ENCODE measurements at places on chromosomes 1 and 21.

DNA sequence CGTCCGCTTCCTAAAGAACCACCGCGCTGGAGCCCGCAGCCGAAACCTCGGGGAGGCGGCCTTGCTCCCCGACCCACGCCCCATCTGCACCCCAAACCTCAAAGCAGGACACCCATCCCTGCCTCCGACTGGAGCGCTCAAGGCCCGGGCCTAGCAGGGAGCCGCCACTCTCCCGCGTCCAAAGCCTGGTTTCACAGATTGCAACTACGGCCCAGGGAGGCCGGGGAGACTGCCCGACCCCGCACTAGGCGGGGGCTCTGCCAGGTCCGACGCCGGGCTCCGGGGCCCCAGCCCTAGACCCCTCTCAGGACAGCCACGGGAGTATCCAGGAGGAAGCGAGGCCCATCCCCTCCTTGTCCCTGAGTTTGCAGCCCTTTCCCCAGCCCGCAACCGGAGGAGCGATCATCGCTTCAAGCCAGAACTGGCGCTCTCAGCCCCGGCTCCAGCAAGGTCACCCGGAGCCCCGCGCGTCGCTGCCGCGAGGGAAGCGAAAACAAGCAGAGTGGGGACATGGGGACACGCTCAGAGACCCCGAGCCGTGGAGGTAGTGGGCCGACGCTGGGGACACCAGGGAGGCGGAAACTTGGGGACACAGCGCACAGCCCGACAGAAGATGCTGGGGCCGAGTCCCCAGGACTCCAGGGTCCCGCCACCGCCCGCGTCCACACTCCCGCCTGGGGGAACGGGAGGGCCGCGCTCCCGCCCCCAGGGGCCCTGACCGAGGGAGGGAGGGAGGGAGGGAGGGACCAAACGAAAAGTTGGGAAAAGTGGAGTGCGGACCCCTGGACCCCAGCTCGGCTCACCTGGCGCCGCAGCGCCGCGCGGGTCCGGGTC, 433 bp downstream of the TMEM200B start:
- peak; percentile 44 for DNase-seq

GRCh38 chr1:94998114-94998513, 71.2 kb upstream of the CNN3 start:
- no peak for DNase-seq

DNA sequence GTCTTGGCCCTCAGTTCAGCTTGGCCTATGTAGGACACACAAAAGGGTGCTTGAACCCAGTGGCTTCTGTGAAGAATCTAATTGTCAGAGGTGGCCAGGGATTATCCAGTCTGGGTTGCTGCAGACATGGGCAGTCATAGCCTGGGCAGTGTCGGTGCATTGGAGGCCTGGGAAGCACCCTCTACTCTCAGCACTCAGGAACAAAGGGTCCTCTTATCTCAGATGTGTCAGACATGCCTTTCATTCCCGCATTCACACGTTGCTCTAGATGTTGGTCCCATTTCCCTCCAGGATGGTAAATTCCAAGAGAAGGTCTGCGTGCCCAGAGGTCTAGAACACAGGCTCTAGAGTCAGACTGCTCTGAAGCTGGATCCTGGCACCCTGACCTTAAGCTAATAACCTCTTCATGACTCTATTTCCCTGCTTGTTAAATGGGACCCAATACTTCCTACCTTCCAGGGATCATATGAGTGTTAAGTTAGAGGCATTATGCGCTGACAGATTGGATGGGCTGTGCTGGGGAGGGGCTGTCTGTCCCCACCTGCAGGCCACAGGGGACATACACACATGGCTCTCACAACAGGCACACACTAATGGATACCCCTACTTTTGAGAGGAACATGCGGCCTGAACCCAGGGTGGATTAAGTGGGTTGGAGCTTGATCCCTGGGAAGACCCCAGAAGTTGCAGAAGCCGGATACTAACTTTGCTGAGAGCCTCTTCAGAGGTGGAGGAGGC, 16.5 kb upstream of the EDN2 start:
- peak; percentile 62 for DNase-seq

DNA sequence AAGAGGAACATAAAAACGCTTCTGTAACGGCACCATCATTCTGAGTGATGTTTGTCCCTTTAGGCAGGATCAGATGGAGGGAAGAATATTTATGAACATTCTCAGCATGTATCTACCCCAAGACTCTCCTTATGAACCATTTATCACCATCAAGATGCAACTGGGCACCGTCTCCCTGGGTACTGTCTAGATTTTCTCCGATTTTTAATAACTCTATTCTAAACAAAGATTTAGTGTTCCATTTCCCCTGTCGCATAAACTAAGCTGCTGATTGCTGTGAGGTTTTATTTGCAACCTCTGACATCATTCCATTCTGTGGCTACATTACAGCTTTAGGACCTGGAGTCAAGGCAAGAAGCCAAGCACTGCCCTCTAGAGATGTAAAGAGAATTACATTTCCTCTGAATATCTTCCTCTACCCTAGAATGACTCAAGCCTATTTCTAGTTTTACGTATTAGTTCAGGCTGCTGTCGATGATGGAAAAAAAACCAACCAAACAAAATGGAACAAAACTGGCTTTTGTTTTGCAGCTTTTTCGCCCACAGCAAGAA, 130.1 kb upstream of the MAP1LC3C start:
- peak; percentile 18 for DNase-seq

- DNase-seq, result no peak
These were observed 37.0 kb upstream of the PARP1 start for GRCh38 chr1:226444901-226445300.

DNA sequence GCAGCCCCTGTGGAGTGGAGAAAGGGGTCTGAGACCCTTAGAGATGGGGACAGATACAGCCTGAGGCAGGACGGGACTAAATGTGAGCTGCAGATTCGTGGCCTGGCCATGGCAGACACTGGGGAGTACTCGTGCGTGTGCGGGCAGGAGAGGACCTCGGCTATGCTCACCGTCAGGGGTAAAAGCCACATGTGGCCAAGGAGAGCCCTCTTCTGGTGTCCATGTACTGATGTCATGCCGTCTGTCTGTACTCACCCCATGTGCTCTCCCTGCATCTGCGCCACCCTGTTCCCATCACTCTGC, 84.7 kb downstream of the OBSCN start:
- DNase-seq, result no peak

DNA sequence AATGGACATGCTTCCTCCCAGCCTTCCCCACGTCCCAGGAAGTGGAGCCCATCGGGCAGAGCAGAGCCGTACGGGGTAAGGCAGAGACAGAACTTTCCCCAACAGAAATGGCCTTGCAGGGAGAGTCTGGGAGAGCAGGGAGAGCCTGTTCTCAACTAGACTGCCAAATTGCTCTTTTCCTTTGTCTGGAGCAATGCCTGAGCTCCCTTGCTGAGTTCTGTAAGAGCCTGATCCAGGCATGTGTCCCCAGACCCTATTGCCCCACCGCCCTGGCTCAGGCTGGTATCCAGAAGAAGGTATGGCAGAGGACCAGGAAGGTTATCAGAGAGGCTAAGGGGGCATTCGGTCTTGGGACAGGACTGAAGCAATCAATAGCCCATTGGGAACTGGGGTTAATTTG, 79.9 kb downstream of the TMEM53 start:
- no peak for DNase-seq

DNA sequence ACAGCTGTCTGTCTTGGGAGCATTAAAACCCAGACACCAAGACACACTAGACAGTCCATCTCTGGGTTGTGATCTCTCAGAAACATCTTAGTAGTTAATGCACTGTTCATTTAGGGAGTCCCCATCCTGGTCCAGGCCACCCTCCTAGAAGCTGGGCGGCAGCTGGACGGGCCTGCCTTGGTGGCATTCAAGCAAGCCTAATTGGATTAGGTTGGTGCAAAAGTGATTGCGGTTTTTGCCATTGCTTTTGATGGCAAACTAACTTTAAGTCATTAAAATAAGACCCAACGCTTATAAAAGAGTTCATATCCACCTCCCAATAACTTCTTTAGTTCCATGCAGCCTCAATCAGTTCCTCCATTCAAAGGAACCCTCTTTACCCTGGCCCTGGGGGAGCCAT, 21.7 kb downstream of the ATP5PO start:
- DNase-seq, result no peak

DNA sequence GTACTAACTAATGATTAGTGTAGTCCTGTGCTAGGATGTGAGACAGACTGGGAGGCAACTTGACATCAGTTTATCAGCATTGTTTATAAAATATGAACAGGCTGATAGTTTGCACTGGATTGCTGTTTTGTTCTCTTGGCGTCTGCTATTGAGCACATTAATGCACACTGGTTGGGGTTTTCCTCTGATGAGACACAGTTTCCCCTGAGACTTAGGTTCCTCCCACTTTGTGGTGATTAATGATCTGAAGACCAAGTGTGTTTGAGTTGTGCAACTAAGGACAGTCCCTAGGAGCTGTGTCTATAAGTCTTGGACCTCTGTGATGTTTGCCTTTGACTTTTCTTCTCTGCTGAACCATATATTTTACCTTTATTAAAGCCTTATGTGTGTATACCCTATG, 1015.4 kb downstream of the AMY1C start:
- DNase-seq, result peak; percentile 25

- DNase-seq, result no peak
These were observed 4.6 kb upstream of the UMODL1 start for GRCh38 chr21:42066521-42066920.

DNA sequence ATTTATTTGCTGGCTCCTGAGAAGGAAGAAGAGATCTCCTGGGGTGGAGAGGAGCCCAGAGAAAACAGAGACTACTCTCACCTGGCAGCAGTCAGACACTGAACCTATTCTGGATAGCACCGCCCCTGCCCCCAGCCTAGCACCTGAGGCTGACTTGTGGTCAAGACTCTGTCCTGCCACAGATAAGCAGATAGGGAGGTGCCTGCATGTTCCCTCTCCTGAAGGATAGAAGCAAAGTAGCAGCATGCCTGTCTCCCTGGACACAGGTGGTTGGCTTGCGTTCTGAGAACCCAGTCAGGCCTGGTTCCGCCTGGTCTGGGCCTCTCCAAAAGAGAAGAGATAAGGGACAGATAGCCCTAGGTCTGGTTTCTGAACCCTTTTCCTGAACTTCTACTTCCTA, 1.3 kb upstream of the EFNA3 start:
- no peak for DNase-seq

GRCh38 chr1:219333626-219334025, 159.9 kb downstream of the LYPLAL1 start:
- no peak for DNase-seq

GRCh38 chr1:227586733-227587132, 23.4 kb downstream of the ZNF678 start:
- DNase-seq, result no peak

GRCh38 chr1:41616563-41616962, 132.1 kb upstream of the EDN2 start:
- DNase-seq, result no peak

GRCh38 chr21:37437376-37438080, 71.0 kb downstream of the DYRK1A start:
- no peak for DNase-seq

DNA sequence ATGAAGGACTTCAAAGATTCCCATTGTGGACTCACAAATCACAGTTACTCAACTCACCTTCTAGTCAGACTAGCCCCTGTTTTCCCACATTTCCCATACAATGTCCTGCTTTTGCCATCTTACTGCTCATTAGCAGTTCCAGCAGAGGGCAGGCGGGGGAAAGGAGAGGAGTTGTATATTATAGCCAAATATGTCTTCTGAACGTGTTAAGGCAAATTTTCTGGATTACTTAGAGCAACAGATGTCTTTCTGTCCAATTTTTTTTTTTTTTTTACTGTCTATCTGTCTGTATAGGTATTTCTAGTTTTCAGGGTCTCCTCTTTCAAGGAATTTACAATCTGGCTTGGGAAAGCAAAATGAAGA, 29.9 kb upstream of the DDAH1 start:
- peak; percentile 70 for DNase-seq

DNA sequence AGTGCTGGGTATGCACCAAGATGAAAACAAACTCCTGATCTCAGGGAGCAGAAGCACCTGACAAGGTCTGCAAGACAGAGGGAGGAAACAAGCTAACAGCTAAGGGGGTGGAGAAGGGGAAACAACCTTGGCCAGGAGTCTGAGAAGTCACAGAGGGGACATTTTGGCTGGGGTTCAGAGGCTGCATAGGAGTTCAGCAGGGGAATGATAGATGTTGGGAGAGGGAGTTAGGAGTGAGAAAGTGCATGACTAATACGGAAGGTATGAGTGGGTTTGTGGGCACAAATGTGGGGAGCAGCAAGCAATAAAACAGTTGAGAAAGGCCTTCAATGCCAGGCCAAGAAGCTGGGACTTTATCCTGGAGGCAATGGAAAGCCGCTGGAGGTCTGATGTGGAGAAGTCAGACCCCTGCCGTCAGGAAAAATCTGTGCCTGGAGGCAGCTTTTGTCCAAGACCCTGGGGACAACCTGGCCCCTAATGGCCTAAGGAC, 16.4 kb downstream of the EPHA2 start:
- DNase-seq, result peak; percentile 84

- no peak for DNase-seq
These were observed 198.4 kb downstream of the USP25 start for GRCh38 chr21:15928196-15928595.

DNA sequence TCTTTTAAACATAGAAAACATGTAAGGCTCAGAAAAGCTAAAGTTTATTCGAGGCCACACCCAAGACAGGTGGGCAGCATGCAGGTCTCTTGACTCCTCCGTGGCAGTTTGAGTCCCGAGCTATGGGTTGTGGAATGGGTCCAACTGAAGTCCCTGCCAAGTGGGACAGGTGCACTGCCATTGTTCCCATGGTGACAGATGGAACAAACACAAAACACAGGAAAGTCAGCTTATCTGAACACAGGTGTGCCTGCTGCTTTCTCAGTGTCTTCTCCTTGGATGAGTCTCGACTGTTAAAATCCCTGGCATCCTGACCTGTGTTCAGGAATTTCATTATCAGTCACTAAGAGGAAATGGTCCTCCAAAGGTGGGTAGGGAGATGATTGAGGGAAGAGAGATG, 99.0 kb upstream of the RAB4A start:
- DNase-seq, result no peak

- no peak for DNase-seq
These were observed 286.0 kb upstream of the DEPDC1 start for GRCh38 chr1:68782890-68783289.

GRCh38 chr1:109488201-109488600, 4.5 kb downstream of the ATXN7L2 start:
- DNase-seq, result no peak

DNA sequence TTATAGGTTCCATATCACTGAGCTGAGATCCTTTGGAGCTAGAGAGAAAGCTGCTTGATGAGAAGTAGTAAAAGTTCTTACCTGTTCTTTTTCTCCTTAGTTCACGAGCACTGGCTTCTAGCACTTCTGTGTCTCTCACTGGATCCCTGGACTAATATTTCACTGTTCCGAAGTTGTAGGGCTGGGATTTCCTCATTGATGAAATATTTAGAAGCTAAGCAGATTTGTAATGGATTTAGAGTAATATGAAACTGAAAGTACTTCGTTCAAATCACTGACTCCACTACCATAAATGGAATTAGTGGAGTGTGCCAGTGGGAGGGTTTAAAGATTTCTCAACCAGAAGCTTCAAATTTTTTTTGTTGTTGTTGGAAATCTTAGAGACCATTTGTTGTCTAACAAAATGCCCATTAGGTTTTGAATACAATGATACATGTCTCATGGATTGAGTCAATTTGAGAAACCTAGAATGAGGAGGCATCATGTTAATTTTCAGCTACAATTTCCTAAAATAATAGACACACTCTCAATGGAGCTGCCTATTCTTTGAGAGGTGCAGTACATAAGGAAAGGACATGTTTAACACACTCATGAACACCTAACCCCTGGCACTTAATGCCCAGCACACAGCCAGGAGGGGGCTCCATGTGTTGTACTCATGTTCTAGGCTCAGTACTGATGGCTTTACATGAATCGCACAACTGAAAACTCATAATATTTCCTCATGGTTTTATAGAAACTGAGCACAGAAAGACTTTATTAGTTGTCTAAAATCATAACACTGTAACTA, at the start of gene GBP1:
Gene GBP1 (minus strand): TSS at position 130 of the 790 bp plus-strand sequence. CDS start 1,974 bp downstream, outside the sequence.
- DNase-seq, result peak; percentile 76

- DNase-seq, result no peak
These were observed 70.0 kb upstream of the FMN2 start for GRCh38 chr1:240021709-240022108.
